ENCODE measurements at places on chromosomes 5 and 9.

DNA sequence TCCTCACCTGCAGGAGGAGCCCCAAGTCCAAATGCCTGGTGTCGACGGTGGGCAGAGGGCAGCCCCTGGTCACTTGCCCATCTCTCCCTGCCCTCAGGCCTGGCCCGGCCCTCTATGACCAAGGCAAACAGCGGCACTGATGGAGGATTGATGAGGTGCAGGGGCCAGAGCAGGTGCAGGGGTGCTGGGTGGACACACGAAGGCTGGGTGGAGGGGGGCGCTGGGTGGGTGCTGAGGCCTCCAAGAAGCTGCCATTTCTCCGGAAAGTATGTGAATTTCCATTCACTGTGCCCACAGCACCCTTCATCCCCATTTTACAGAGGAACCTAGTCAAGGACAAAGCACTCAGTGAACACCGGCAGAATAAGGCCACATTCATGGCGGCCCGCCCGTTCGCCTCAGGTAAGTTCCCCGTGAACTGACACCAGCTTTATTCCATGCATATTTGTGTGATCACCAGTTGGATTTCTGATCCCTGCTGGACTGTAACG lies 143.8 kb upstream of the PPP1R26 start:
- no peak for DNase-seq

GRCh38 chr5:16311666-16312065 lies 132.1 kb upstream of the MARCHF11 start:
- no peak for DNase-seq

DNA sequence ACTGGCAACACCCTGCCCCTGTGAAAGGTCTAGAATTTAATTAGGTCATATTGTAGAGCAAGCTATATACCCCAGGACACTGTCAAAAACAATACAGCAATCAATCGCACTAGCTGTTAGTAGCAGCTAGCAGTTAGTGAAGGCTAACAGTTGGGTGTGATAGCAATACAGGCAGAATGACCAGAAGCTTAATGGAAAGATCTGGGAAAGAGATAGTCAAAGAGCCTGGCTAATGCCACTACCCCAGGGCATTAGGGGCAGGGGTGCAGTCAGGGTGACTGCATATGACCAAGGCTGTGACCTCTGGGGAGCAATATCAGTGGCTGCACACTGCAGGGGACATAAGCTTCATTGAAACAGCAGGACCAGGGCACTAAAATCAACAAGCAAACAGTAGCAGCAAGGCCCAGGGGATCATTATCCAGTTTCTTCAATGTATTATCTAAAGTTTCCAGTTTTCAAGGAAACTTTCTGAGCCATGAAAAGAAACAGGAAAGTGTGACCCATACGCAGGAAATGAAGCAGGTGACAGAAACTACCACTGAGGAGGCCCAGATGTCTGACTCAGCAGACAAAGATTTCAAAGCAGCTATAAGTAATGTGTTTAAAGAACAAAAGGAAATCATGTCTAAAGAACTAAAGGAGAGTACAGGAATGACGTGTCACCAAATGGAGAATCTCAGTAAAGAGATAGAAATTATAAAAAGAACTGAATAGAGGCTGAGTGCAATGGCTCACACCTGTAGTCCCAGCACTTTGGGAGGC lies 82.4 kb downstream of the ZNF354C start:
- DNase-seq = peak; percentile 27

DNA sequence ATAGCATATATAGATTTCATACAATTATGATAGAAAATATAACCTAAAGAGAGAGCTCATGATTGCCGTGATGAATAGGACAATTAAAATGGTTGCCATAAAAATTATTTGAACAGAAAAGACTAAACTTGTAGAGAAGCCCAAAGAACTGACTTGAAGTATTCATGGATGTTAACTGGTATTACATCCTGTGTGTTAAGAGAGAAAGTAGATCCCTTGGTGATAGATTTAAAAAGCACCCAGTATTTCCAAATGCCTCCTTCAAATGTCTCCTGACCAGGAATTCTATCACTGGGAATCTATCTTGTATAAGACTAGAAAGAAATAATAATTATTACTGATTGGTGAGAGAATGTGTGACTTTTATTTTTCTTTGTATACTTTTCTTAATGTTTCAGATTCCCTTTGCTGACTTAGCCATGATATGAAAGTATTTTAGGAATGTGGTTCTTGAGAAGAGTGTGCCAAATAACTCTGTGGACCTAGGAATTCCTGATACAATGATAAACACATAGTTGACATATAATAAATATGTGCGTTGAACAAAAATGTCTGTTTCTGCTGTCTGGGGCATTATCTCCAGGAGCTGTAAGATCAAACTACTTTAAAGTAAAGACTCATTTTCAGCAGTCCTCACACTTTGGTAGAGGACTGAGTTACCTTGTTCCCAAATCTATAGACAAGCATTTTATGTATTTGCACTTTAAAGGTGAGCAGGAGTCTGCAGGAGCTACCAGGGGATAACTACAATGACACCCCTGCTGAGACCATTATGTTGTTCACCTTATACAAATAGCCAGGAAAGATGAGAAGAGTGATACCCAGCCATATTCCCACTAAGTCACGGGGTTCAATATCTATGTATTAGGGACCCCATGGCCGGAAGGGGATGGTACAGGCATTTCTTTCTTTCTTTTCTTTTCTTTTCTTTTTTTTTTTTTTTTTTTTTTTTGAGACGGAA lies 211.1 kb upstream of the TLE4 start:
- DNase-seq = peak; percentile 27

- DNase-seq = no peak
Observed at GRCh38 chr9:136059851-136060670, 35.0 kb downstream of the NACC2 start.

DNA sequence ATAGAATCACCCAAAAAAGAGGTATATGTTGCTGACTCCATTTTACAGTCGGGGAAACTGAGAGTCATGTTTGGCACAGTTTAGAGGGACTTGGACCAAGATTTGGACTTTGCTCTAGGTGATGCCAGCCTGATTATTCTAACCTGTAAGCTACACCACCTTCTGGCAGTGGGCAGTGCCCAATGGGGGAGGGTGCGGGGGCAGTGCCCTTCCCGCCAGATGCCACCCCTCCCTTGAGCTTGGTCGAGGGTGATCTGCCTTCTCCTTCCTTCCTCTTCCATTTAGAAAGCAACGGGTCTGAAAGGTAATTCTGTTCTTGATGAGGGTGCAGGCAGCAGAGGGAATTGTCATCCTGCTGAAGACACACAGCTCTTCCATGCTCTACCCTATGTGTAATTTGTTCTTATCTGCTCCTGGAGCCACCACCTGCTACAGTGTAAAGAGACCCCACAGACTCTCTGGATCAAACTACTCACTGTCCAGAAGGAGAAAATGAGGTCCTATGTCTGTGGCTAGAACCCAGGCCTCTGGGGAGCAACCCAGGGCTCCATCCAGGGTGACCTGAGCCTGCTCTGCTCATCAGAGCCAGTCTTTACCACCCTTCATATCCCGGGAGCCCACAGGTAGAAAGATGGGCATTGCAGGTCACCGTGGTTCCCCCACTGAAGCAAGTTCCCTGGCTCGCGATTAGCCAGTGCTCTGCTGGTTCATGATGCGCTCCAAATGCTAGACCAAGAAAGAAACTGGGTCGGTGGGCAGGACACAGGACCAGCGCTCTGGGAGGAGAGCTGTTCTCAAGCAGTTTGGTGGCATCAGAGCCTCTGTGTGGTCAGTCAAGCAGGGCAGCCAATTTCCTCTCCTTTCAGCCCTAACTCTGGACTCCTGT lies 156.2 kb downstream of the RGS3 start:
- no peak for DNase-seq

GRCh38 chr5:160165137-160166068 lies 46.2 kb upstream of the PWWP2A start:
- peak; percentile 98 for DNase-seq

DNA sequence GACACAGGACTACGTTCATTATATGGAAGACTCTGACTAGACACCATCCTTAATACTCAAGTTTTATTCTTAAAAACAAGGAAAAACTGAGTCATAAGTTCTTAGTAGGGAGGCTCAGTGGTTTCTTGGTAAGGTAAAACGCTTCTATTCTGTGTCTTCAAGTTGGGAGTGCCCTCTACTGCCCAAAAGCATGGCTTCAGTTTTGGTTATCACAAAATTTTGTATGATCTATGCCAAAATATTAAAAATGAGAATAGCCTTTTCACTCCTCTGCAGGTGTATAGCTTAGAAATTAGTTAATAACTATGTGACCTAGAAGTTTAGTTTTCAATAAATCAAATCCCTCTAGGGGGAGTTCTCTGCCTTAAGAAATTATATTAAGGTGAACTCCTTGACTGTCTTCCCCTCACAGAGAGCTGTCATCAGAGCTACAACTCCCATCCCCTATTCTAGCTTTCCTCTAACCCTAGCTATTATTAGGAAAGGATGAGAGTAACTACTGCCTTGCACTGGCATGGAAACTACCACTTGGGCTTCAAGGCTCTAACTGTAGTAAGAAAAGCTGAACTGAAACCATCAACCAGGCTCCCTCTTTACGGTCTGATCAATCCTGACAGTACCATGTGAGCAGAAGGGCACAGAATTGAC lies 189.7 kb downstream of the GNAQ start:
- peak; percentile 16 for DNase-seq

Measured in PC-3 (cell line).